ENCODE measurements at places on chromosomes 3 and 15.

DNA sequence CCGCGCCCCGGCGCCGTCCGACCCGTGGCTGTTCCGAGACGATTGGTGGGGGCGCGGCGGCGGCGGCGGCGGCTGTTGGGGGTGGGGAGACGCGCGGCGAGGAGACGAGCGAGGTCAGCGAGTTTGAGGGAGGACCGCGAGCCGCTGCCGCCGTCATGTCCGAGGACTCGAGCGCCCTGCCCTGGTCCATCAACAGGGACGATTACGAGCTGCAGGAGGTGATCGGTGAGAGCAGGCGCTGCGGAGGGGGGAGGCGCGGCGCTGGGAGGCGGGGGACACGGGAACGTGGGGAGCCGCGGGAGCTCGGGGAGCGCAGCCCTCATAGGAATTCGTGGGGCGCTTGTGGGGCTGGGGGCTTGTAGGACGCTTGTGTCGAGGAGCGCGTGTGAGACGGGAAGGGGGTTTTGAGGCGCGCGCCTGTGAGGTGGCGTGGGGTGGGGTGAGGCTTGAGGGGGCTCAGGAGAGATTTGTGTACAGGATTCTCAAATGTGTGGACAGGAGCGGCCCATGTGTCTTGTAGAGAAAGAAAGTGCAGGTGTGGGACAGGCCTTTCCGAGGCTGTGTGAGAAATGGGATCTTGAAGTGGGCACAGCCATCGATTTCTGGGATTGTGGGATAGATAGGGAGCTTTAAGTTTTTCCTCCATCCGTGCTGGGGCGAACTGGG is 518 bp downstream of the OXSR1 start:
- no peak for DNase-seq

DNA sequence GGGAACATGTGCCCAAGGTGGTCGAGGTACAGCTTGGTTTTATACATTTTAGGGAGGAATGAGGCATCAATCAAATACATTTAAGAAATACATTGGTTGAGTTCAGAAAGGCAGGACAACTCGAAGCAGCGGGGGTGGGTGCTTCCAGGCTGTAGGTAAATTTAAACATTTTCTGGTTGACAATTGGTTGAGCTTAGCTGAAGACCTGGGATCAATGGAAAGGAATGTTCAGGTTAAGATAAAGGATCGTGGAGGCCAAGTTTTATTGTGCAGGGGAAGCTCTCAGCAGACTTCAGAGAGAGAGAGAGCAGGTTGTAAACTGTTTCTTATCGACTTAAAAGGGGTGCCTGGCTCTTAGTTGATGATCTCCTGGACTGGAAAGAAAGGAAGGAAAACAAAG is 11.3 kb downstream of the CPN2 start:
- no peak for DNase-seq

DNA sequence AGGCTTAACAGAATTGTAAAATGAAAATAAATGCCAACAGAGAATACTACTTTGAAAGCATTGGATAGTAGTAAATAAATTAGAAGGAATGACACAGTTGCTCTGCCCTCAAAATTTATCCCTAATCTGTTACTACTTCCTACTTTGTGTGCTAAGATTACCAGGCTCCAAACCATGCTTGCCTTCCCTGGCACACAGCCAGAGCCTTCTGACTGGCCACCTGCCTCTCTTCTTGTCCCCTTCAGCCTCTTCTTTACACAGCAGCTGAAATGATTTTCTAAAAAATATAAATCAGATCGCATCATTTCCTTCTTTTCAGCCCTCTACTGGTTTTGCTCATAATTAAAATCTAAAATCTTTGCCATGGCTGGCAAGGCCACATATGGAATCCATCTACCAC is 334.1 kb downstream of the FHIT start:
- no peak for DNase-seq

DNA sequence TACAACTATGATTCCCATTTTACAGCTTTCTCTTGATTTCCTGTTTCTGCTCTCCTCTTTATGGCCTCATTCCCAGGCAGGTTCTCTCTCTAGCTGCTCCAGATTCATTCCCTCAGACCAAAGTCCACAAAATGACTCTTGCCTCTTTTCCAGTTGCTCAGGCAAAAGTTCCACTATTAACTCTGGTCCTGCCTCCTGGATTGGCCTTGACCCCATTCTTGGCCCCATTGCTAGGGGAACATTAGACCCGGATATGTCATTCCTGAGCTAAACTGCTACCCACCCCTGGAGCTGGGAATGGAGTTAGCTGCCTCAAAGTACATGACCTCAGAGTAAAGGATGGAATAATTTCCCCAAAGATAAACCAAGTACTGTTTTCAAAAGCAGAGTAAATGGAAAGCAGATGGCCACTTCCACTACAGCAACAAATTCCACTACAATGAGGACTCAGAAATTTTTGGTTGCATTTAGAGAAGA is 73.0 kb upstream of the GAP43 start:
- DNase-seq = no peak

- no peak for DNase-seq
Measured at GRCh38 chr3:114741066-114741465, 406.0 kb downstream of the ZBTB20 start.

- DNase-seq = no peak
Measured at GRCh38 chr15:82647045-82647834, at the start of gene CPEB1. Gene CPEB1, minus strand, starts transcription at chr15:82647363. Its CDS starts 18,904 bp downstream, at chr15:82628459.

DNA sequence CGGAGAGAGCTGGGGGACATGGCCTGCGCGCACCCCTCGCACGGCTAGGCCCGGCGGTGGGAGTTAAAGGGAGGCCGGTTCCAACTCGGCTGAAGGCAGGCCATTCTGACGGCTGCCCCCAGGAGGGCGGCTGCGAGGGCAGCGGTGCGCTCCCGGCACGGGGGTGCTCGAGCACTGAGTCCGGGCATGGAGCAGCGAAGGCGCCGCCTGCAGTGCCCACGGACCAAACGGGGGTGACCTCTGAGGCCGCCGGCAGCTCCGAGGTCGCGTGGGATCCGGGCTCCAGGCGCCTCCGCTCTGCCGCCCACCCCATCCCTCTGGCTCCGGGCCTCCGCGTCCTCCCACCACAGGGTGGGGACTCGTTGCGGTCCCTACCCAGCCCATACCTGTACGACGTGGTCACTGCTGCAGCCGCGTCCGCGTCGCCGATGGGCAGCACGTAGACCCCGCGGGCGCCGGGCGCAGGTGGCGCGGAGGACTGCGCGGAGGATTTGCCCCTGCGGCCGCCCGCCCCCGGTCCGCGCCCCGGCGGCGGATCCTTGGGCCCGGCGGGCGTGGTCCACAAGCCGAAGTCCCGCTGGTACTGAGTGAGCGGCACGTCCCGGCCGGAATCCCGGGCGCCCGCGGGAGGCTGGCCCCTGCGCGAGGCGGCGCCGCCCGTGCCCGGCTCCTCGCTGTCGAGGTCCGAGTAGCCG is 469 bp downstream of the MAP6D1 start:
- DNase-seq = no peak

GRCh38 chr3:73592154-73593144 is 32.3 kb downstream of the PDZRN3 start:
- DNase-seq = no peak

DNA sequence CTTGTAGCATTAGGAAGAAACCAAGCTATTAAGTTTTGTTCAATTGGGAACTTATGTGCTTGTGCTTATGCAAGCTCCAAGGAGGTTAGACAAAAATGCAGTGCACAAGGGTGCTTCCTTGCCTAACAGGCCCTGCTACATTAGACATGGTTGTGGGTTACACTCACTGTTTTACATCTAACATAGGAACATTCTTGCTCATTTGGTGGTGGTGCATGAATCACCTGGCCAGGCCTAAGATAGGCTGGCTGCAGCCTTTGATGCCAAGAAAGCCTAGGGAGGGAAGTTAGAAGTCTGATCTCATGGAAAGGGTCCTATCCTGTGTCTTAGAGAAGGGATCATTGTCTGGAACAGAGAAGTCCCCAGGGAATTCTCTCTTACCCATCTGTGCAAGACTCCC is 43.5 kb downstream of the CA12 start:
- DNase-seq = no peak

DNA sequence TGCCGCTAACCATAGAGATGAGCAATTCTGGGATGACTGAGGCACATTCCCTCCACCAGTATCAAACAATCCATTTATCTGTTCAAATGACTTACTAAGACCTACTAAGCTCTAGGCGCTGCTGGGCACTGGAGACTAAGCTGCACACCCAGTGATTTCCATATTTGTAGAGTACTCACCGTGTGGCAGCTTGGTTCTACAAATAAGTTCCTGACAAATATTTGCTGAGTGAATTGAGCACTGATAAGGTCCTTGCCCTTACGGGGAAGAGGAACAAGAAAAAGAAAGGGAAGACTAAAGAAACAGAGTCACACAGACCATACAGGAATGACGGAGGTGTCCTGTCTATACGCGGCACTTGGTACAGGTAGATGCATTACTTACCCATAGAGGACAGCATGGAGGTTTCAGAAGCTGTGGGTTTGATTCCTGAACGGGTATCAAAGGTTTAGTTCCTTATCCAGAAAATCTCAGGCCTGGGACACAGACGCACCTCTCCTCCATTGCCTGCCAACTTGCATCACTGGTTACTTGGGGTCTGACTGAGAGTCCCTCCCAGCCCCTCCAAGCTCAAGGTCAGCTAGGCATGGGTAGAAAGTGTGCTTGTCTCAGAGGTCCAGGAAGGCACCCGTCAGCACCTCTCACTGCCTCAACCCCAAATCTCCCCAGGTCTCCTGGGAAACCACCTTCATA is 298.6 kb upstream of the LYSMD4 start:
- DNase-seq = peak; percentile 49

GRCh38 chr3:153961494-153961893 is 159.7 kb upstream of the ARHGEF26 start:
- DNase-seq = no peak

DNA sequence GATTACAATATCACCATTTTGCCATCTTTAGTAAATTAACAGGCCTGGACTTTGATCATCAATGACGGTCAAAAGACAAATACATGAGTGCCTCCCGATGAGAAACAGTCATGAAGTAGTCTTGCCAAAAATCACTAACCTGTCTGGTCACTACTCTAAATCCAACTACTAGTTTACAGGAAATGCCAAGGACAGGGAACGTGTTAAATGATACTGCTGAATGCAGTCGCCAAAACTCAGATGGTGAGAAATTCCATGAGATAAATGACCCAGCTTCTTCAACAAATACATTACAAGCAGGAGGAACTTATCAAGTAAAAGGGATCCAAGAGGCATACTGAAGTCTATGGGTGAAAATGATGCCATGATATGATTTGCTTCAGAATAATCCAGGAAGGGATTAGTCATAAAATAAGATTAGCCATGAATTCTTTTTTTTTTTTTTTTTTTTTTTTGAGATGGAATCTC is 35.8 kb upstream of the ATP13A3 start:
- DNase-seq = no peak

GRCh38 chr3:106920609-106921008 is 456.6 kb upstream of the CCDC54 start:
- no peak for DNase-seq

- no peak for DNase-seq
Measured at GRCh38 chr3:99545941-99546580, 92.3 kb upstream of the COL8A1 start.

DNA sequence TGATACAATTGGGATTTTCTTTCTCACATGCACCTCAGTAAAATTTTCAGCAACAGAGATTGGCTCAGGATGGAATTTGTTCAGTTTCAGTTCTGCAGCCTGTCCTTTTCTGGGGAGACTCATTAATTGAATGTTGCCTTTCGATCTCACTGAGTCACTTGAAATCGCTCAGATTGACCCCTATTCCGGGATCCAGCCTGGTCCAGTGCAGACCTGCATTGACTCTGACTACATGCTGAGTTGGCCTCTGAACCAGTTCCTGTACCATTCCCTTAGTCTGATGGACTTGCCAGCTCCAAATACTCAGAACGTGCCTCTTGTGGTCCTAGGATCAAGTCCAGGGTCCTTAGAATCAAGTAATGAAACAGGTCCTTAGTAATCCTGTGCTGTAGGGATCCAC is 9.4 kb downstream of the IGF1R start:
- no peak for DNase-seq

DNA sequence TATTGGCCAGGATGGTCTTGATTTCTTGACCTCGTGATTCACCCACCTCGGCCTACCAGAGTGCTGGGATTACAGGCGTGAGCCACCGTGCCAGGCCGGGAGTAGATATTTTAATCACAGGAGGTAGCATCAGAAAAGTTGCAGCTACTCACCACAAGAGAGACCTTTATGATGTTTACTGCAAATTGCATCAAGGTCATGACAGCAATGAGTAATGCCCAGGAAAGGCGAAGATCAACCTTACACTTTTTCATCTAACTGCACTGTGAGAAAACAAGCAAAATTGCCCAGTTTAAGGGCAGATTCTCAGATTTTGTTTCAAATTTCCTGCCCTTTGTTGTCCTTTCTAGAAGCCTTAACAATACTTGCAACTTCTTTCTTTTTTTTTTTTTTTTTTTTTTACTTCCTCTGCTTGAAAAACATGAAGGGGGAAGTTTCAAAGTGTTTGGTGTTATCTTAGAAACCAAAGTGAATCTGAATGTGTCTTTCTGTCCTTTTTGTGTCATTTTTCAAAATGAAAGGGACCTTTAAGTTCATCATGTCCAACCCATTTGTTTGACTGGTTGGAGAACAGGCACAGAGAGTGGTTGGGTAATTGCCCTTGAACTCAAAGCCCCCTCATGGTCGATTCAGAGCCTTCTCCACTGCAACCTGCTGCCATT is 25.0 kb downstream of the TGFBR2 start:
- DNase-seq = no peak

- no peak for DNase-seq
Measured at GRCh38 chr3:69214241-69214640, 91.8 kb upstream of the LMOD3 start.

DNA sequence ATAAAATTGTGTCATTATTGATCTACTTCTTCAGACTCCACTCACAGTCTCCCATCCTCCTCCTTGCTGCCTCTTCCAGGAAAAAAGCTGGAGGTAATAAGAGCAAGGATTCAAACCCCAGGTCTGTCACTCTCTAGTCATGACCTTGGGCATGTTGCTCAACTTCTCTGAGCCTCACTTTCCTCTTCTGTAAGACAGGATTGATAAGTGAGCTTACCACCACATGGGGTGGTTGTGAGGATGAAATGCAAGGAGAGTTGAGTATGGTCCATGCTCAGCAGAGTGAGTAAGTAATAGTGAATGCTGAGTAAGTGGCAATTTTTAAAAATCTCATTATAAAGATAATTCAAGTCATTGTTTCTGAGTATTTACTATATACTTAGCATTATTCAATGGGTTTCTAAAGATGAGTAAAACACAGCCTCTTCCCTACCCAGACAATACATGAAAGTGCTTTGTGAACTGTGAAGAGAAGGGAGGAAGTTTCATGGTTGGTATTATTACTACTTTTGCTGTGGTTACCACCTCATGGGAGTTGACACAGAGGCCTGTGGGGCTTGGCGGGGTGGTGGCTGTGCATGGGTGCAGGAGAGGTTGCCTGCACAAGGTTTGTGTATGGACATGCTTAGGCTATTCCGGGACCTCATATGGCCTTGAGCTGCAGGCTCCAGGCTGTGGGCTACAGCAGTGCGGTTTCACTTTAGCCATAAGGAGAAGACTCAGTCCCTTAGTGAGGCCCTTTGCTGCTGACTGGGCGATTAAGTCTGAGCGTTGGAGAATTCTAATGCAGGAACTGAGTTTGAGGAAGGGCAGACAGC is 30.0 kb downstream of the SLC6A11 start:
- DNase-seq = no peak

DNA sequence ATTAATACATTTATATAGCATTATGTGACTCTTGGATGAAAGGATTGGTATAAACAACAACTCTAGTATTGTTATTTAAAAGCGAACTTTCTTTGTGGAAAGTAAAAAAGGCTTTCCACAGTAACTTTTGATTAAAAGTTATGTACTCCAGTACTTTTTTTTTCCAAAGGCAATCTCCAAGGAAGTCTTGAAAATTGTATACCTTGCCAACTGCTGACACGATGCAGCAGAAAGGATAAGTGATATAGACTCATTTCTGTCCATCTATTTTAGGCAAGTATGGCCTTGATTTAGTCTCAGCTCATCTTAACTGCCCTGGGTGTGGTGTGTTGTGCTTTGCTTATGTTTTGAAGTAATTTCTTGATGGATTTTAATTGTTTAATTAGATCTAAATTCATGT is 79.7 kb downstream of the OTOL1 start:
- DNase-seq = no peak

Data from vagina (tissue), 2 donors.